Renal cortical epithelial cell (primary cell): ENCODE measurements at places on chromosomes 4 and X.

GRCh38 chrX:130878350-130879341, 24.4 kb downstream of the ENOX2 start:
- peak; percentile 95 for DNase-seq

DNA sequence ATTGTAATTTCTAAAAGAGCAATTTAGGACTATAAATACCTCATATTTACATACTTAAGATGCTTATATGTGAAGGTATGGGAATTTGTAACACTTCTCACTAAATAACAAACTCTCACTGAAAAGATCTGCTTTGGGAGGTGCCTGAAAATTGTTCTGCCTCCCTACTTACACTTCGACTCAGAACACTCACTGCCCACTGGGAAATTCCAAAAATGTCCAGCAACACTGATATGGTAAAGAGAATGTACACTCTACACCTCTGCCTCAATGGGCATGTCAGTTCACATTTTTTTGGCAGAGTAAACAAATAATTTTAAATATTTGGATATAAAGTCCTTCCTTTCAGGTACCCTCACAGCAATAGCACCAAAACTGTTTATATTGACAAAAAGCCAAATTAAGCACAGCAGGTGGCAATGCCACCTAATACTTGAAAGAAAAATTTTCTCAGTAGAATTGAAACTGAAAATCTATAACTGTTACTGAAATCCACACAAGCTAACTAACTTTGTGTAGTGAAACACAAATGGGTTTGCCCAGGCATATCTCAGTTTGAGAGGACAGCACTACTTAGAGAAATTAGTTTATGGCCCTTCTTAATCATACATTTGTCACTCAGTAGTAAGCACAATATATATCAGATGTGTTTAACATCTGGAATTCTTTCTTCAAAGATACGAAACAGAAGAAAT, 67.1 kb downstream of the PRDM5 start:
- DNase-seq = no peak

- DNase-seq = peak; percentile 42
Observed at GRCh38 chr4:26878794-26879391, 18.3 kb downstream of the STIM2 start.

- DNase-seq = no peak
Observed at GRCh38 chrX:49042581-49043219, 457 bp downstream of the TFE3 start.

- no peak for DNase-seq
Observed at GRCh38 chr4:89556601-89557305, 249.2 kb upstream of the GPRIN3 start.
